ENCODE measurements at places on chromosomes 7 and 10. TPM values are rescaled to one million over a fixed set of nuclear protein-coding genes. Genes with fewer than 3 reads are reported as not detected.

Gene WNT8B
- polyA plus RNA-seq = not detected

Gene HOXA7
- polyA plus RNA-seq = not detected

Gene ZKSCAN5
- polyA plus RNA-seq = 1.7 TPM

Gene CDK14
- 2.1 TPM for polyA plus RNA-seq

Gene FAM25A
- not detected for polyA plus RNA-seq

Gene PKD2L1
- polyA plus RNA-seq = not detected

Gene FFAR4
- polyA plus RNA-seq = 0.97 TPM

DNA sequence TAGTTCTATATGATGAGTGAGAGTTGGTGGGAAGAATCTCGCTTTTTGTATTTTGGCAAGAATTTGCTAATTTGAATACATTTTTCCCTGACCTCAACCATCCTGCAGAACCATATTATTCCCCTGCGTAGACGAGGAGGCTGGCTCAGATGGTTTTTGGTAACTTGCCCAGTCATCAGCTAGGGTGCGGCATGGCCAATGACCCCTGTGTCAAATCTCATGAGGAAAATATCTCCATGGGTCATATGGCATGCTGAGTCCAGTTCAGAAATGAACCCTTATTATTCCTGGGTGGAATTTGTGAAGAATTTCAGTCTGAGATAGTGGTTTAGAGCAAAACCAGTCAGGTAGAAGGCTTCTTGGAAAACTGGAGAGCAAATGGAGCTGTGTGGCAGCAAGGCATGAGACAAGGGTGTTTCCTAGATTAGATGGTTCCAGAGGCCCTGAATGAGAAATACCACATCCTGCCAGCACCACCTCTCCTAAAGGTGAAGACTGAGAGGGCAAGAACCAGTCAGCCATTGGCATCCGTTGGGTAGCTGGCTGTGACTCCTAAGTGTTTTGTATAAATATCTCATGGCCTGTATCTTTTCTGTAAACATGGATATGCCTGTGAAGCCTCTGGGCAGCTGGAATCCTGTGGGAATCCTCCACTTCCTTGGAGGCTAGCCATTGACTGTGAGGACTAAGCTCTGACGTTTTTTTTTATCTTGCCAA, 5.8 kb upstream of the UPP1 start:
- DNase-seq = no peak

- no peak for DNase-seq
These were observed 108.2 kb downstream of the PFKFB3 start for GRCh38 chr10:6310977-6311376.

DNA sequence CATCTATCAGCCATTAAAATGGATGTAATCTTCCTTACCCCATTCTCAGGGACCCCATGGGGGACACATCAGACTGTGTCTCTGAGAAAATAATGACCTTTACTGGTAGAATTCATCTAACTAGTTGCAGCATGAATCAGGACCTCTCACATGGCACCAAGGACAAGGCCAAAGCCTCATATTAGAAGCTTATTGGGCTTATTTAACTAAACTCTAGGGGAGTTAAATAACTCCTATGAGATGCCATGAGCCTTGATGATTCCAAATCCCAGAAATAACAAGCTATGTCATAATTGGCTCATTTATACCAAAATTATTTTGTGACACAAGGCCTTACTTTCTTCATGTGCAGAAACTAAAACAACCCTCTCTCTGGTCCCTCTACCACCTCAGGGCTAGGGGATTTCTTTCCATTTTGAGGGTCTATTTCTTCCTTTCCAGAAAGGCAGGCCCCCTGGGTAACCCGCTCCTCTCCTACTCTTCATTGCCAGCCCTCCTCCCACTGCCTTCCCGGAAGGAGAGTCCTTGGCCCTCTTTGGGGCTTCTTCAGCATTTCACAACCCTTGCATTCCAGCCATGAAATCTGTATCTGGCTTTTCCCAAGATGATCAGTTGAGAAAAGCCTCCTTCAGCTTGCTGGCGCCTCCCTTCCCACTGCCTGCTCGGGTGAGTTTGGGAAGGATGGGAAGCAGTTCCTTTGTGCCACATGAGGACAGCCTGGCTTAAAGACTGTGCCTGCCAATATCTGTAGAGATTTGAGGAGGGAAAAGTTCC, 41.8 kb upstream of the TRIM8 start:
- no peak for DNase-seq

DNA sequence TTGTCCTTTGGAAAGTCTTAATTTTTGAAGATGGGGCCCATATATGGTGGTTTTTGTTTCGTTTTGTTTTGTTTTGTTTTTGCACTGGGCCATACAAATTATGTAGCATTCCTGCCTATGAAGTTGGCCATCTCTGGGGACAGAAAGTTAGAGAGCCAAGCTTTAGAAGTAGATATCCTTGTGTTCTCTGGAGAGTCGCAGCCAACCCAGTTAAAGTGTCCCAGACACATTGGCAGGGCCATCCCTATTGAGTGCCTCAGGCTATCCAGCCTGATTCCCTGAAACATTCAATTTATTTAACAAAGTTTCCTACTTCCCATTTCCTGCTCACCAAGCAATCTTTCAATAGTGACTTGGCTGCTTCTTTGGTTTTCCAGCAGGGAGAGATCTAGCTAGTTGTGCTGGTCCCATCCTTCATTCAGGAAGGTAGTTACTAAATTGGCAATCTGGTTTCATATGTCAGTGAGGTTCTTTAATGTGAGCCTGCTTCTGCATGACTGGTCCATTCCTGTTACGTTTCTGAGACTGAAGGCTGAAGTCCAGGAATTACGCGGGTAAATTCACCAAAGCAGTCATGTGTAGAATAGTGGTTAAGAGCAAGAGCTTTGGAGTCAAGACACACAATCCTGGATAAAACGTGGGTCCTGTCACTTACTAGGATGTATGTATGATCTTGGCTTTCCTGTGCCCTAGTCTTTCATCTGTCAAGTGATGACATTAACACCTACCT, 49.3 kb upstream of the HBP1 start:
- no peak for DNase-seq

DNA sequence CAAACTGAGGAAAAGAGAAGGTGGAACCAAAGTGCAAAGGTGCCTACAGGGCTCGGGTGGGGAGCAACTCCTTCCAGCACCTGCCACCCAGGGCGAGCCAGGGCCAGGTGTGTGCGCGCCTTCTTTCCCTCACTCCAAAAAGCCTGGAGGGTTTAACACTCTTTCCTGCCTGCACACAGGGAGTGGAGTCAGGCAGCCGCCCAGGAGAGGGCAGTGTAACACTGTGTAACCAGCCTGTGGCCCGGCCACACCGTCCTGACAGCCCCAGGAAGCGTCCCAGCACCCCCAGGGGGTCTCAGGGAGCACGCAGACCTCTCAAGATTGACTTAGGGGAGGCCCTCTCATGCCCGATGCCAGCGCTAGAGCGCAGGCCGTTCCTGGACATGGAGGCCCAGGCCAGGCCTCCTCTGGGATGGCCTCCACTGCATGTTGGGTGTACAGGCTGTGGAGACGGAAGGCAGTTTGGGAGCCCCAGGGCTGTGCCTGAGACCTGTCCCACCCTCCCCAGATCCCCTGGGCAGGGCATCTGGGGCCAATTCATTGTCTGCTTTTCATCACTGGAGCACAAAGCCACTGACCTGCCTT, 13.4 kb downstream of the BRI3 start:
- DNase-seq = no peak

DNA sequence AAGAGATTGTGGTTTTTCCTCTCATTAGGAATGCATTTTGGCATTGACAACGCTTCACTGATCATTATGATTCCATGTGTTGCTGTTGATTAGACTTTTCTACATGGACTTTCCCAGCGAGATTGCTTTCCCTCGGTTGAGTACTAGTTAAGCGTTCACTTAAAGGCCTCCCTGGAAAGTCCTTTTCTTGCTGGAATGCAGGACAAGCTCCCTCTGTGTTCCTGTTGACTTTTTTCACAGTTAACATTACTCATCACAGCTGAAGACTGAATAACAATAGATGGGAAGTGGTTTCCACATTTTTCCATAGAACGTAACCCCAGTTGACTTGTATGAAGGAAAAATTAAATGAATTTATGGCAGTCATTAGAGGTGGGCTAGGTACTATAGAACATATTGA, 2.6 kb upstream of the CAV1 start:
- DNase-seq = no peak

DNA sequence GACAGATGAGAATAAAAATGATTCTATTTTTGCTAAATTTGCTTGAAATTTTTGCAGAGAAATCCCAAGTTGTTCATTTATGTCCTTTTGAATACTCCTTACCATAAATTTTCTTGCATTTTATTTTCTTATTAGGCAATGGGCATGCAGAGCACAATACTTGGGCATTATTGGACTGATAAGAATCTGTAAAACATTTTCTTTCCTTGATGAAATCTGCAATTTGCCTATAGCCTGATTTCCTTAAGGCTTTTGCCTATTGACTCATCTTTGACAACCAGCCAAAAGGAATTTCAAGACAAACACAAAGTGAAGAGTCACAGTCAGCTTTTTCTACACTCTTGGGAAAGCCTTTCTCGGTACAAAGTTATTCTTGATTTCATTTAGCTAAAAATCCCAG, 30.5 kb upstream of the GNAT3 start:
- no peak for DNase-seq

GRCh38 chr7:78254726-78255055, 456.1 kb downstream of the PHTF2 start:
- no peak for DNase-seq
